ENCODE measurements at places on chromosomes 1 and 21. TPM values are rescaled to one million over a fixed set of nuclear protein-coding genes. Genes with fewer than 3 reads are reported as not detected.

- no peak overlapping the region for H3K27ac ChIP-seq
- H3K36me3 ChIP-seq: peaks cover 12% of the 10 kb centered on the region
- no peak for DNase-seq
- H3K4me1 ChIP-seq: peaks cover 35% of the 10 kb centered on the region
These were observed 9.5 kb upstream of the DEGS1 start for GRCh38 chr1:224173523-224173922.

The KMO gene
- total RNA-seq: 0.25 TPM

The NBPF4 gene
- 0.20 TPM for total RNA-seq

GRCh38 chr1:1988061-1988945 lies 15.3 kb downstream of the CFAP74 start:
- no peaks in the 10 kb centered on the region for H3K4me1 ChIP-seq
- DNase-seq: no peak
- H3K4me3 ChIP-seq: no peak overlapping the region
- H3K36me3 ChIP-seq: no peaks in the 10 kb centered on the region
- H3K27ac ChIP-seq: no peak overlapping the region

The UBL4B gene
- not detected for total RNA-seq

The AADACL3 gene
- not detected for total RNA-seq

The LRRC38 gene
- not detected for total RNA-seq

DNA sequence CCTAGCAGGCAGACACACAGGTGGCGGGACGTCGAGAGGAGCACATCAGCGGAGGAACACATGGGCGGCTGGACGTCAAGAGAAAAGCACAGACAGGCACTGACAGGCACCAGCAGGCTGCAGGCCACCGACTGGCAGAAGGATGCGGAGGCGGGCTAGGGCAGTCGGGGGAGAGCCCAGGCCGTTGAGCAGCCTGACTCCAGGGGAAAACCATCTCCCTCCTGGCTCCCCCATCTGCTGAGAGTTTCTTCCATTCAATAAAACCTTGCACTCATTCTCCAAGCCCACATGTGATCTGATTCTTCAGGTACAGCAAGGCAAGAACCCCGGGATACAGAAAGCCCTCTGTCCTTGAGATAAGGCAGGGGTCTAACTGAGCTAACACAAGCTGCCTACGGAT lies 25.5 kb downstream of the B3GALT5 start:
- no peaks in the 10 kb centered on the region for H3K4me1 ChIP-seq
- H3K27ac ChIP-seq: no peak overlapping the region
- H3K4me3 ChIP-seq: no peak overlapping the region
- no peaks in the 10 kb centered on the region for H3K36me3 ChIP-seq
- H3K27me3 ChIP-seq: peaks cover 6% of the 10 kb centered on the region

DNA sequence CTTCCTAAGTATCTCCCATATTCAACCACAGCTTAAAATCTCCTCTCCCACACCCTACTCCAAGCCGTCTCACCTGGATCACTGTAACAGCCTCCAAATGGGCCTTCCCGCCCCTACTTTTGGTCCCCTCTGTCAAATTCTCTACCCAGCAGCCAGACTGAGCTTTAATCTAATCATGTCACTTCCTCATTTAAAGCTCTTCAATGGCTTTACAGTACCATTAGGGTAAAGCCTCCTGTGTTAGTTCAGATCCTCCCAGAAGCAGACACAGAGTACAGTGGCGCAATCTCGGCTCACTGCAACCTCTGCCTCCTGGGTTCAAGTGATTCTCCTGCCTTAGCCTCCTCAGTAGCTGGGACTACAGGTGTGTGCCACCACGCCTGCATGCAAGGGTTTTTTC lies 46.8 kb upstream of the PSEN2 start:
- DNase-seq: no peak
- peaks cover 2% of the 10 kb centered on the region for H3K27me3 ChIP-seq
- H3K27ac ChIP-seq: no peak overlapping the region
- no peak overlapping the region for H3K4me3 ChIP-seq
- no peaks in the 10 kb centered on the region for H3K36me3 ChIP-seq

- H3K36me3 ChIP-seq: no peaks in the 10 kb centered on the region
- no peaks in the 10 kb centered on the region for H3K27me3 ChIP-seq
- no peak for DNase-seq
- H3K4me3 ChIP-seq: no peak overlapping the region
These were observed 10.7 kb downstream of the APP start for GRCh38 chr21:26159869-26160268.

DNA sequence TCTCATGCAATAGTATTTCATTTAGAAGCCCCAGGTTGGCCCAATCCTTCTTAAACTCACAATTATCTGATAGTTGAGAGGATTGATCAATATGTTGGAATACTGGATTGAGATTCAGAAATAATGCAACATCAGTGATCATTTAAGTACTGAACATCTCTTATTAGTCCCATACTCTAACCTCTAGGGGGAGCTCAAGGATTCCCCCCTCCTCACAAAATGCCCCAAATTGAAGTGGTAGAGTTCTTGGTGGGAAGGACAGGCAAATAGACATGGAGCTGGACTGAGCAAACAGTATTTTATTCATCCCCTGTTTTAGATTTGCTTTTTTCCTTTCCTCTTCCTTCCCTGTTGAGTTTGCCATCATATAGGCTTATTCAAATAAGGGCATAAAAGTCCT lies 62.8 kb downstream of the NGF start:
- no peak overlapping the region for H3K4me3 ChIP-seq
- H3K36me3 ChIP-seq: no peaks in the 10 kb centered on the region
- no peak for DNase-seq
- H3K27me3 ChIP-seq: peaks cover 3% of the 10 kb centered on the region

The CACHD1 gene
- 0.91 TPM for total RNA-seq

GRCh38 chr1:211724687-211725196 lies 49.3 kb upstream of the NEK2 start:
- peaks cover 2% of the 10 kb centered on the region for H3K27me3 ChIP-seq
- H3K4me1 ChIP-seq: peaks cover 5% of the 10 kb centered on the region
- H3K4me3 ChIP-seq: no peak overlapping the region
- peaks cover 1% of the 10 kb centered on the region for H3K36me3 ChIP-seq
- H3K27ac ChIP-seq: no peak overlapping the region

- H3K36me3 ChIP-seq: no peaks in the 10 kb centered on the region
- H3K4me1 ChIP-seq: peaks cover 11% of the 10 kb centered on the region
- no peaks in the 10 kb centered on the region for H3K27me3 ChIP-seq
- H3K4me3 ChIP-seq: no peak overlapping the region
- no peak overlapping the region for H3K27ac ChIP-seq
These were observed 9.7 kb downstream of the S100A6 start for GRCh38 chr1:153526132-153526543.

DNA sequence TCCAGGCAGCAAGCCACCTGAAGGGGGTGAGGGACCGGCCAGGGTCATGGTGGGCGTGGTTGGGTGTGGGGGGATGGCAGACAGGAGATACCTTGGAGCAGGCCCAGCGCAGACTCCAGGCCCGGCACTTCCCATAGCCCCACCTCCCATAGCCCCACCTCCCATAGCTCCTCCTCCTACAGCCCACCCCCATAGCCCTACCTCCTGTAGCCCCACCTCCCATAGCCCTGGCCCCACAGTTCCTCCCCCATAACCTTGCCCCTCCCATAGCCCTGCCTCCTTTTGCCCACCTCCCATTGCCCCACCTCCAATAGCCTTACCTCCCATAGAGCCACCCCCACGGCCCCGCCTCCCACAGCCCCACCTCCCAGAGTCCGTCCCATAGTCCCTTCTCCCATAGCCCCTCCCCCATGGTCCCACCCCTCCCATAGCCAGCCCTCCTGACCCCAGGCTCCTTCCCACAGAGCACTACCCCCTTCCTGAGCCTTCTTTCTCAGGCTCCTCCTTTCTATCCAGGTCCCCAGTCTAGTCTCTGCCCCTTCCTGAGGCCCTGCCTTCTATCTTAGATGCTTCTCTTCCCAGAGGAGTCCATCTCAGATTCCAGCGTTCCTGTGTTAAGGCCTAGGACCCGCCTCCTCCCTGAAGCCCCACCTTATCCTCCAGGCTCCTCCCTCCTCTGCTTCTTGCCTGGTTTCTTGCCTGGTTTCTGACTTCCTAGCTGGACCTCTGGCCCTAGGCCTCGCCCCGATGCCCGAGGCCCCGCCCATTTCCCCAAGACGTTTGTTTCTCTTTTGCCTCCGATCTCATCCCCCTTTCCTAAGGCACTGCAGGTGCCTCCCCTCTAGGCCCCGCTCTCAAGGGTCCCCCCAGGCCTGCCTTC lies 46.8 kb downstream of the PTPRU start:
- H3K4me3 ChIP-seq: peak overlapping the region; percentile 24
- no peaks in the 10 kb centered on the region for H3K36me3 ChIP-seq
- no peak for DNase-seq
- no peak overlapping the region for H3K27ac ChIP-seq
- peaks cover 4% of the 10 kb centered on the region for H3K4me1 ChIP-seq

Data from activated naive CD8-positive, alpha-beta T cell treated with anti-CD3 and anti-CD28 coated beads, Interleukin-2, amount 10 ng/mL, durations not matched to agents 7 days and 5 days (primary cell).